ENCODE measurements at places on chromosomes 4 and X.

- DNase-seq, result no peak
Observed at GRCh38 chr4:176276710-176277109, 7.7 kb upstream of the ASB5 start.

DNA sequence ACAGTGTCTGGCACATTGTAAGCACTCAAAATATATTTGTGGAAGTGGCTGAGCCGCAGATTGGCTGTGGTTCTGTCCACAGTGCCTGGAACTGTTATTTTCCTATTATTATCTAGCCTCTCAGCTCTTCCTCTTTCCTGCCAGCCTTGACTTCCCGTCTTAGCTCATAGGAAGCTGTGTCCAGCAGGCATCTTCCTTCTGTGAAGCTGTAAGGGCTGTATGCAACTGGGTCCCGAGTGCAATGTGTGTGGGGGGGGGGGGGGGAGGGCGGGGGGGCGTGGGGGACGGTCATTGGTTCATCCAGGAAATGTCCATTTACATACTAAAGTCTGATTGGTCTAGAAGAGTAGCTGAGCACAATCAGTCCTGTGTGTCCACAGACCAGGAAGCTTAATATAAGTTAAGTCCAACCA lies 210.7 kb downstream of the PDGFRA start:
- peak; percentile 15 for DNase-seq

GRCh38 chr4:140239311-140239710 lies 85.3 kb upstream of the MAML3 start:
- no peak for DNase-seq

- DNase-seq, result no peak
Observed at GRCh38 chrX:37942170-37942569, 64.2 kb upstream of the SYTL5 start.

DNA sequence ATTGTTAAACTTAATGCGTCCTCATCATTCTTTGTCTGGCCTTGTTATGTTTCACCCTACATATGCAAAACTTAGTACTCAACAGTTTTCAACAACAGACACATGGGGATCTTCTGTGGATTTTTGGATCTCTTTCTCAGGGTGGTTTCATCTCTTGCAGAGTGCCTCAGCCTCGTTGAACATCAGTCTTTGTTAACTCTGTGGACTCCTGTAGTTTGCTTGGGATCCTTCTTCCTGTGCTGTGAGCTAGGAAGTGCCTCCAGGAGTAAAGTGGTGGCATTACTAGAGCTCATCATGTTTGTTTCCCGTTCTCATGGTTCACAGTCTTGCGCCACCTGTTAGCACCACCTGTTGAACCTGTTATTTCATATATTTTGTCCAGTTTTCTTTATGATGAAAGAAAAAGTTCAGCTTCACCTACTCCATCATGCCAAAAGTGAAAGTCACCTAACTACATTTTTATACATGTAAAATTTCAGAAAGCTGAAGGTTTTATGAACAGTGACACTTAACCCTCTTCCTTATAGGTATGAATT lies 27.5 kb upstream of the NDUFC1 start:
- DNase-seq, result no peak

Measured in NCI-H226 (cell line).